Stimulated activated CD8-positive, alpha-beta memory T cell treated with anti-CD3 and anti-CD28 coated beads, Interleukin-4, amount 100 ng/mL, for 4 hours (primary cell): ENCODE measurements at places on chromosomes 11 and 22.

- DNase-seq = no peak
Observed at GRCh38 chr11:35290876-35291275, 128.5 kb downstream of the SLC1A2 start.

- DNase-seq = no peak
Observed at GRCh38 chr11:116384407-116384806, 388.4 kb downstream of the BUD13 start.

DNA sequence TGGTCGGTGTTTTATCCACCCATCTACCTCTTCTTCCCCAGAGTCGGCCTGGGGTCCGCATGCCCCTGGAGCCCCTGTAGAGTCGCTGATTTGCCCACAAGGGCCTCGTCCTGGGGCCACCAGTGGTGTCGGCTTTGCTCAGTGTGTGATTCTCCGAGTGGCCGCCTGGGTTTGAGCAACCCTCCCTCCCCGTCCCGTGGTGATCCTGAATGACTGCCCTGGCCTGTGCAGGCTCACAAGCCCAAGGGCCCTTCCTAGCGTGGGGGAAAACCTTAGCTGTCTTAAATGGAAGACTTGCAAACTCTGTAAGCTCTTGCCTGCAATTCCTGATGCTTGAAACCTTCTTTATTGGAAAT, 128.3 kb downstream of the OSBP2 start:
- no peak for DNase-seq

DNA sequence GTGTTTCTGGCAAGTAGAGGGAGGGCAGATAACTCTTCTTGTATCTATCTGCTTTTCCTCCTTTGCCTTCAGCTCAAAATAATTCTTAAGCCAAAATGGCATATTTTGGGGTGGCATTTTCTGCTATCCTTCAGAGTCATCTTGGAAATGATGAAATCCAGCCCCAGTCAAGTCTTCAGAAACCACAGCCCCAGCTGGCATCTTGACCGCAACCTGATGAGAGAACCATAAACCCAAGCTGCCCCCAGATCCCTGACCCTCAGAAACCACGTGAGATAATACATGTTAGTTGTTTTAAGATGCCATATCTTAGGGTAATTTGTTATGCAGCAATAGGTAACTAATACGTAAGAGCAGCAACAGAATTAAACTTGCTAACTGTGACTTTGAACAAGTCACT, 15.1 kb upstream of the PAMR1 start:
- no peak for DNase-seq

GRCh38 chr22:39725351-39726035, 154.9 kb downstream of the CACNA1I start:
- DNase-seq = no peak

GRCh38 chr11:11570823-11571222, 51.0 kb downstream of the GALNT18 start:
- no peak for DNase-seq

GRCh38 chr22:35743326-35743860, 25.7 kb downstream of the APOL5 start:
- DNase-seq = no peak

DNA sequence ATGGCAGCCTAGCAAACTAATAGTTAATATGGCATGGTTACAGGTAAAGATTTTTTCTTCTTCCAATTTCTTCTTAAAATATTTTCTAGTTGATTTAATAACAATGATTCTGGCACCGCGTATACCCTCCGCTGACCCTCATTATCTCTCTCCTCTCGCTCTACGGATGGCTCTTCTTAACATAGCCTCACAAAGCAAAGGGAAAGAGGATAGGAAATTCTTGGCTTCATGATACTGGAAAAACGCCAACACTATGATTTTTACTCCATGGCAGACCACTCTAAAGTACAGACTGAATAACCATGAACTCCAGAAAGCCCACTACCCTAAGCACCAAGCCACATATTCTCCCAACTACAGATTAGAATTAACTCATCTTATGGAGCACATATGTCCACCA, 6.1 kb downstream of the PI4KA start:
- no peak for DNase-seq

- DNase-seq = no peak
Observed at GRCh38 chr11:61890529-61891330, 615 bp downstream of the FADS3 start.
